ENCODE measurements at places on chromosomes 6 and 20.

GRCh38 chr6:157143890-157144798 is 179.2 kb downstream of the TMEM242 start:
- no peak for DNase-seq

DNA sequence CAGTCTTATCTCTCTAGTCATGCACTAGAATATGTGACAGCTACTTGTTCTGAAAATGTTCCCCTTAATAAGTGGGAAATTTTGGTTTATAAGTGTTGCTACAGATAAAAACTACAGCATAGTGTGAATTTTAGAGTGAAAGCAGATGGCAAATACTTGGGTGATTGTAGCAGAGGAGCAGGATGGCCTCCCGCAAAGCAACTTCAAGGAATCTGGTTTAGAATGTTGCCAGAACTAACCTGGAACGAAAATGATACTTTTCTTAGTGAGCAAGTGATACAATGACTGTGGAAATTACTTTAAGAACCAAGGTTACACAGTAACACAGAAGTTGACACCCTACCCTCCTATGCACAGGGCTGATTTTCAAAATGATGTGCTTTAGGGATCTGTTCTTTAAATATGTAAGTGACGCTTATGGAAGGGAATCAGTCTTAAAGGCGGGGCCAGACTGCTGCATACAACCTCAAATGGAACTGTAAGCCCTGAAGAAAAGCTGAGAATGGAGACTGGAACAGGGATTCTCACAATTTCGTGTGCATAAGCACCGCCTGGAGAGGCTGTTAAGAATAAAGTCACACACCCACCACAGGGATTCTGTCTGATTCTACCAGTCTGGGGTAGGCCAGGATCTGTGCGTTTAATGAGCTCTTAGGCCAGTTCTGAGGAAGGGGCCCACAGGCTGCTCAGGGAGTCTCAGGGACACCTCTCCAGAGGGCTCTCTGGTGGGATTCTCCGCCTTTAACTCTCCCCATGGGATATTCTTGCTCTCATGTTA is 97.9 kb downstream of the FYN start:
- DNase-seq: no peak

DNA sequence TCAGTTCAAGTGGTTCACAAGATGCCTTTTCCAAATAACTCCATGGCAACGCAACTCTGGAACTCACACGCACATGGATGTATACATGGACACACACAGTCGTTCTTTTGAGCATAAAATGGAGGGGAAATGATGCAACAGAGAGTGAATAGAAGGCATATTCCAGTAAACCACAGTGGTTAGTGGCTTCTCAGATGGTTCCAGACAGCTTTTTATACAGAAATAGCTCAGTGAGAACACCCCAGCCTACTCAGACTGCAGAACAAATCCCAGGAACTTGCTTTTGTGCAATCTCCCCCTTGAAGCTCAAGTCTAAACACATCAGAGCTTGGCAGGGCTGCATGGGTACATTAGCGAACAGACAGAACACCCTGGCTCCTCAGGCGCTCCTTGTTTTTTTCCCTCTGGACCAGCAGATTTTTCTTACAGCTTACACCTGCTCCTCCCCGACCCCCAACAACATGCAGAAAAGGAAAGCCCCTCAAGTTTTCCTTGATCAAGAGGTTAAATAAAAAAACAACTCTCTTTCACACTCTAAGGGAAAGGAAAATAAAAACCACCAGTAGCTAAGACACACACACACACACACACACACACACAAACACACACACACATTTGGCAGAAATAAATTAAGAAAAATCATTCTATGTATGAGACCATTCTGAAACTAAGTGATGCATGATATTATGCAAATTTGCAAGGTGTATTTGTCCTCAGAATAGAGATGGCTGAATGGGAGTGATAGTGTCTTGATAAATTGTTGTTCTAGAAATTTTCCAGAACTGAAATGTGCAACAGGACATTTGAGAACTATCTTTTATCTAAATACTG is 51.2 kb upstream of the RANBP9 start:
- DNase-seq: no peak

- DNase-seq: peak; percentile 25
These were observed at the start of gene RAET1L for GRCh38 chr6:150025201-150025917. Gene RAET1L (minus strand): TSS chr6:150025532. CDS start chr6:150025471, 61 bp downstream.

DNA sequence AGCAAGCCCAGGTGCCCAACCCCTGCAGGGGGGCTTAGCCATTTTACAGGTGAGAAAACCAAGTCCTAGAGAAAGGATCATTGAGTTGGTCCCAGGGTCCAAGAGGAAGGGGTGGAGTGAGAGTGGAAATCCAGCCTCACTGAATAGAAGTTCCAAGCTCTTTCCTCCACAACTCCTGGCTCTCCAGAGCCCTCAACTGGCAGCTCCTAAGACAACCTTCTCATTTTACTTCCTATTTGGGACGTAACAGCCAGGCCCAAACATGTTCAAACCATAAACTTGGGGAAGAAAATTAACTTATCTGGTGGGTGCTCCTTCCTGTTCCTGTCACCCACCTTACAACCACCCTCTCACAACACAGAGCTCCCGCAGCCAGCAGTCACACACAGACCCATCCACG is 57.9 kb downstream of the PRND start:
- DNase-seq: no peak

DNA sequence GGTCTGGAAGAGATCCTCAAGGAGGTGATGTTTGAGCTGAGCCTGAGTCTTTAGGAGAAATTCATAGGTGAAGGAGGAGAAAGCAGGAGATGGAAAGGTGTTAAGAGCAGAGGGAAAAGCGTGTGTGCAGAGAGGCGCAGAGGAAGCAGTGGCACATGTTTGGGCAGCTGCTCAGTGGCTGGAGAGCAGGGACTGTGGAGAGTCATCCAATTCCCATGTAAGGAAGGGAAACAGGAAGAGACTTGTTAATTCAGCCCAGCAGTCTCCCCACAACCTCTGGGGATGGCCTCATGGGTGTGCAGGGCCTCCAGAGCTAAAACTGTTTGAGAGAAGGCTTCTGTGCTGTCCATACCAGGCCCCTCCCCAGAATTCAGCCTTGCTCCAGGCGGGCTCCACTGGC is 16.2 kb downstream of the AAR2 start:
- DNase-seq: no peak

GRCh38 chr6:7589221-7589620 is 777 bp upstream of the SNRNP48 start:
- DNase-seq: no peak

- no peak for DNase-seq
These were observed 106.6 kb upstream of the BTN3A2 start for GRCh38 chr6:26258212-26258977.

GRCh38 chr20:22459754-22460153 is 124.6 kb downstream of the FOXA2 start:
- no peak for DNase-seq

DNA sequence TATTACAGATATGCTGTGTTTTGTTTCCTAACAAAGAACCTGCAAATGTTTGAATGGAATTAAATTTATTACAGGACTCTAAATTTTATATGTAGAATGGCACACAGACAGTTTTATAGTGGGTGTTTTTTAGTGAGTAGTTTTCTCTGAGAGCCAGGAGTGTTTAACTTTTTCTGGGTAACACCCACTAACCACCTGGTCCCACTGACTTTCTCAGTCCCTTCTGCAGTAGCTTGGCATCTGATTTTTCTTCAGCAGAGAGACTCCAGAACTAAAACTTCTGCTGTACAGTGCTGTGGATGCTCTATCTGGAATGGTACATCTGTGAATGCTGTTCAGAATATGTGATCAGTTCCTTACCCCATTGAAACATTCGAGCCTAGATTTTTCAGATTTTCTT is 6.3 kb downstream of the YWHAB start:
- no peak for DNase-seq

- no peak for DNase-seq
These were observed 54.7 kb upstream of the SAYSD1 start for GRCh38 chr6:39169448-39170344.

DNA sequence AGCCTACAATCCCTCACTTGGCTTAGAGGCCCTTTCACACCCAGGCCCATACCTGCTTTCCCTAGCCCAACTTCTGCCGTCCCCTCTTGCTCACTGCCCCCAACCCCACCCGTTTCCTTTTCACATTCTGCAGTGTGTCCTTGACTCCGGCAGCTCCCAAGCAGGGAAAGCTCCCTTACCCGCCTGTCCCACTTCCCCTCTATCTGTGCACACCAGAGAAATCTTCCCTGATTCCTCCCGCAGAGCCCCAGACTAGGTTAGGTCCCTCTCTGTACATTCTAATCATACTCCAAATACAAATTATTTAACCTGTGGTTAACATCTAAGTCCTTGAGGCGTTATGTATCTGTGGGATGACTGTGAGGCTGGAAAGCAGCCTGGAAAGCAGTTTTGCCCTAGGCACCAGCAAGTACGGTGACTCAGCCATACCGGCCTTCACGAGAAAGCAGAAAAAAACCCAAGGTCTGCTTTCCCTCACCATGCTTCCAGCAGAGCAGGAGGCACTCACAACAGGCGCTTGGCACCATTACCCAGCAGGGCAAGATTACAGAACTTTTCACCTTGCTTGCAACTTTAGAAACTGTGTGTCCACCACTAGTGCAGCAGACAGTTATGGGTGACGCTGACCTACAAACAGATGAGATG is 22.3 kb downstream of the ELOVL5 start:
- DNase-seq: no peak

DNA sequence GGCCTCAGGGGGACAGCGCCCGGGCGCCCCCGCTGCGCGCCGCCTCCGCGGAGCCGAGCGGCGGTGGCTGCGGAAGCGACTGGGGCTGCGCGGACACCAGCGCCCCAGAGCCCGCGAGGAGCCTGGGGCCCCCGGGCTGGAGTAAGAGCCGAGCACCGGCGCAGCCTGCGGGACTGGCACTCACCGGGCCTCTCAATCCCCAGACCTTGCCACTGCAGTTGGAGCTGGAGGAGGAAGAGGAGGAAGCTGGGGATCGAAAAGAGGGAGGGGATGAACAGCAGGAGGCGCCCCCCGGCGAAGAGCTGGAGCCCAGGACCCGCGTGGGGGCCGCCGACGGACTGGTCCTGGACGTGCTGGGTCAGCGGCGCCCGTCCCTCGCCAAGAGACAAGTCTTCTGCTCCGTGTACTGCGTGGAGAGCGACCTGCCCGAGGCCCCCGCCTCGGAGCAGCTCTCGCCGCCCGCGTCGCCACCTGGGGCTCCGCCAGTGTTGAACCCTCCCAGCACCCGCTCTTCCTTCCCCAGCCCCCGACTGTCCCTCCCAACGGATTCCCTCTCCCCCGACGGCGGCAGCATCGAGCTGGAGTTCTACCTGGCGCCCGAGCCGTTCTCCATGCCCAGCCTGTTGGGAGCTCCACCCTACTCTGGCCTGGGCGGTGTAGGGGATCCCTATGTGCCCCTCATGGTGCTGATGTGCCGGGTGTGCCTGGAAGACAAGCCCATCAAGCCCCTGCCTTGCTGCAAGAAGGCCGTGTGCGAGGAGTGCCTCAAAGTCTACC is 590 bp downstream of the RNF217 start:
- no peak for DNase-seq
